Fibroblast of skin of right quadriceps (primary cell): ENCODE measurements at places on chromosomes 2 and 18.
A peak's percentile ranks its signal among the peaks of the same experiment; 100 is the strongest.

DNA sequence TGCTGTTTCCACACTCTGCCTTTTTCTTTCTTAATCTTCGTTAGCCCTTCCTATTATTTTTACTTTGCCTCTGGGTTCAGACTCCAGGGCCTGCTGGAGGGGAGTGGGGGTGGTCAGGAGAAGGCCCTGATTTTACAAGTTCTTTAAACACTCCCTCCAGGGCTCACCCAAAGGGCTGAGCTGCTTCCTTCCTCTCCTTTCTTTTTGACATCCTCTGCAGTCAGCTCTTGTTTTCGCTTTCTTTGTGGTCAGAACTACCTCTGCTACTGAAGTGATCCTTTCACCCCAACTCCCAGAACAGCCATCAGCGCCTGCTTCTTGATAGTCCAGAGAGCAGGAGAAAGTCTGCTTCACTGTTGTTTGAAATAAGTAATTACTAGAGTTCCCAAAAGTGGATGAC is 925.7 kb downstream of the EPHA4 start:
- DNase-seq: no peak

- DNase-seq: peak; percentile 81
Measured at GRCh38 chr2:105369777-105370690, 28.8 kb downstream of the FHL2 start.

GRCh38 chr2:24892928-24893327 is 27.1 kb downstream of the ADCY3 start:
- no peak for DNase-seq

DNA sequence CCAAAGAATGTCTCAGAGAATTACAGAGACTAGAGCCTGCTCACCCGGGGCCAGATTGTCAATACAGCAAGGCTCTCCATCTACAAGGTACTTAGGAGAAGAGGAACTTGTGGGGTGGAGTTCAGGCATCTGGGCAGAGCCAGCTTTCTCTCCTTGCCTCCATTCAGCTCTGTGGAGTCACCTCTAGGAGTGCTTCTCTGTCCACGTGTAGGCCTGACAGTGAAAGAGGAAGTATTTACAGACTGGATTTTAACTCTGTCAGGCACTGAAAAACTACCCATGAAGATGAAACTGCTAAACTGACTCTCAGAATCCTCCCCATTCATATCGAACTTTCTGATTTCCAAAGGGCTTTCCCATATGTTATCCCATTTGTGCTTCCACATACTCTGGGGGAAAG is 315.6 kb downstream of the SETBP1 start:
- no peak for DNase-seq

- DNase-seq: peak; percentile 42
Measured at GRCh38 chr2:44324971-44325426, 36.3 kb downstream of the PREPL start.

- peak; percentile 57 for DNase-seq
Measured at GRCh38 chr18:71485611-71486010, 1058.5 kb downstream of the CBLN2 start.

GRCh38 chr2:191749181-191749540 is 71.2 kb downstream of the NABP1 start:
- DNase-seq: no peak
